ELF-1 (cell line): ENCODE measurements at places on chromosomes 12 and 14.

- DNase-seq, result no peak
These were observed 5.6 kb downstream of the FAM234B start for GRCh38 chr12:13049816-13050215.

DNA sequence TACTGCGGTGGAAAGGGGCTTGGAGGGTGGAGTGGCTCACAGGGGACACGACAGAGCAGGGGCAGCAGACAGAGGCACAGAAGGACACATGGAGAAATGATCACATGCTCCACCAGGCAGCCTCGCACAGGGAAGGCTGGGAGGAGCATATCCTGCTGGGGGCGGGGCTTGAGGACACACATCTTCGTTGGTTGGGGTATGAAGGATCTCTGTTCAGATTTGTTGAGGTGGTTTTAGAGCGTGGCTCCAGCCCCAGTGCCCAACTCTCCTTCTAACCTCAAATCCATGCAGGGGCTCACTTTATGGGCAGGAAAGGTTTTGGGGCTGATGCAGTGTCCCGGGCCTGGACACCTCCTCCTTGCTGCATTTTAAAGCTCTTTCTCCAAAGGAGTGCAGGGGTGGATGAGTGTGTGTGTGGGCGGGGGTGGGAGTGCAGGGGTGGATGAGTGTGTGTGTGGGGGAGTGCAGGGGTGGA is 733 bp upstream of the P3H3 start:
- peak; percentile 86 for DNase-seq

DNA sequence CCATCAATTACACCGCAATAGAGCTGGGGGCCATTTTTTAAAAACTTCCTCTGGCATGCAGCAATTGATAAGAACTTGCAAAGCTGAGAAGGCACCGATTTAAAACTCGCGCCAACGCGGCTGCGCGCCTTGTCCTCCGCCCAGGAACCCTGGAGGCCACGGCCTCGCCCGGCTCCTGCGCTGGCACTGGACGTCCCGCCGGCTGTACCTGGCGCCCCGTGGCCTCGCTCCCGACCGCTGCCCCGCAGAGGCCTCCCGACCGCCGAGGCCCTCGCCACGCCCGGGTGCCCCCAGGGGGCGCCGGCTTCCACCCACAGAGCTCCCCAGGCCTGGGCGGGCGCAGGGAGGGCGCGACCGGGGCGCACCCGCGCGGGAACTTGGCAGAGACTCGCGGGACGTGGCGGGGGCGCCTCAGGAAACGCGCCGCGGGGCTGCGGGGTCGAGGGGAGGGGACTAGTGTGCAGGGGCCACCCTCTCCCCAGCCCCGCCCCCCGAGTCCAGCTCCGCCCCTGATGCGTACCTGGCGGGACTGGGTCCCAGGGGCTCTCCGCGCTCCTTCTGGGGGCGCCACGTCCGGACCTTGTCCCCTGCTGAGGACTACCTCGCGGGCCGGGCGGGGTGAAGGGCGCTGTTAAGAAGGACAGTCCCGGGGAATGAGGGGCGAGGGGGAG is 65.7 kb downstream of the TNFAIP2 start:
- DNase-seq, result no peak

GRCh38 chr12:123614531-123614930 is 12.6 kb downstream of the DDX55 start:
- DNase-seq, result no peak

- no peak for DNase-seq
These were observed 26.8 kb upstream of the TCL1B start for GRCh38 chr14:95659293-95659989.

DNA sequence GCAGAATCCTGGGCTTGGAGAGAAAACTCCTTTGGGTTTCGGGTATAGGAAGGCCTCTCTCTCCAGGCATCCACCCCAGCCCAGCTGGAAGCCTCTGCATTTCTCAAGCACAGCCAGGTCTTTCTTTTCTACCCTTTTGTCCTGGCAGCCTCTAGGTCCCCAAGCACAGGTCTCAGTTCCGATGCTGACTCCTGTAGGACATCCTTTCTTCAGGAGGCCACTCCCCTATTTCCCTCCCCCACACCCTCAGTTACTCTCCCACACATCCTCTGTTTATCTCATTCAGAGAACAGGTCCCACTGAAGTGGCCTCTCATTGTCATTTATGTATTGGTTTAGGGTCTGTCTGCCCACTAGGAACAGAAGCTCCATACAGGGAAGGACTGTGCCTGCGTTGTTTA is 352.6 kb downstream of the VRK1 start:
- DNase-seq, result peak; percentile 19

GRCh38 chr12:105933671-105934665 is 204.8 kb downstream of the NUAK1 start:
- peak; percentile 28 for DNase-seq

- no peak for DNase-seq
These were observed 1.4 kb upstream of the CCDC88C start for GRCh38 chr14:91419044-91419397.

GRCh38 chr14:100546051-100546443 is 41.2 kb downstream of the BEGAIN start:
- peak; percentile 55 for DNase-seq
